ENCODE measurements at places on chromosomes 2 and 18.

DNA sequence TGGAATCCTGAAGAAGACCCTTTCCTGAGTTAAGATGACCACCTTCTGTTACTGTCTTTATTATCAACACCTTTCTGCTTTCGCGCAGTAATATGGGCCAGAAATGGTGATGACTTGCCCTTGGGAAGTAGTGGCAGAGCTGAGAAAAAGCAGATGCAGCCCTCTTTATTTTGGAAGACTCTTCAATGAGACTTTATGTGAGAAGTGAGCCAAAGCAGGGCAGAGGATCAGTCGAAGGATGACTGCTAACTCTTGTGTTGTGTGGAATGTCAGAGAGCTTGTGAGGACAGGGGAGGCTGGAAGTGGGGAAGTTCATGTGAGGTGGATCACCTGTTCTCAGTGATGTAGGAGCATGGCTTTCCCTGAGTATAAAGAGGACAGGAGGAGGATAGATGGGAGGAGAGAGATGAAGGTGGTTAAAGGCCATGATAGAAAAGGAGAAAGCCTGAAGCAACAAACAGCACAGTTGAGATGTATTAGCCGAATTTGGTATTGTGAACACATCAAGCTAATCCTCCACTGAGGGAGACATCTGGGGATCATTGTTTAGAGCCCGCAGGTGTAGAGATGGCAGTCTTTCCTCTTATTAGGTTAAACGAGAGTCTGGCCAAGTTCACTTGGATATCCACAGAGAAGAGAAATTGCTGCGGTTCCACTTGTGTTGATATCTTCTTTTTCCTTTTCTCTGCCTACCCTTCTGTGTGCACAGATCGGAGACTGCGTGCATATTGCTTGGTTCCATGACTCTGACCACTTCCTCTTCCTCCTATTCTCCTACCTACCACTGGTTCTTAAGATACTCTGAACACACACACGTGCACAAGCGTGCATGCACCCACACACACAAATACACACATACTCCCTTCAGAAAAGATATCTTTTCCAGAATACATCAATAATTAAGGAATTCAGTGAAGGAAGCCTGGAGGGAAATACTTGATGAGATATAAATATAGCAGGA is 67.4 kb downstream of the SLC9A2 start:
- no peak for DNase-seq

- DNase-seq: no peak
These were observed 40.9 kb downstream of the GORASP2 start for GRCh38 chr2:170969872-170970496.

GRCh38 chr2:133667085-133667484 is 98.8 kb upstream of the NCKAP5 start:
- DNase-seq: no peak

DNA sequence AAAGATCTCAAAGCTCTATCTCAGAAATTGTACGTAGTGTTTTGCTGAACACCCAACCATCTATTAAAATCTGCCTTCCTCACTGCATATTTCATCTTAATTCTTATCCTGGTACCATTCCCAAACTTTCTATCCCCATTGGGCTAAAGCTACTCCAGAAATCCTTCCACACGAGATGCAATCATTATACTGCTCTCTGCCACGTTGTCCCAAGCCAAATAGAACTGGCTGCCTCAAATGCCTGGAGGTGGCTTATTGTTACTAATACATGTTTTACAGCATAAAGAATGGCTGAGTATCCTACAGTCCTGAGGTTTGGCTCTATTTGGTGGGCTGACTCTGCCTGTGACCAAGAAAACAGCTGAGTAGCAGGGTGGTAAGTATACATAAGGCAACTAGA is 306.0 kb upstream of the ACVR2A start:
- DNase-seq: no peak

DNA sequence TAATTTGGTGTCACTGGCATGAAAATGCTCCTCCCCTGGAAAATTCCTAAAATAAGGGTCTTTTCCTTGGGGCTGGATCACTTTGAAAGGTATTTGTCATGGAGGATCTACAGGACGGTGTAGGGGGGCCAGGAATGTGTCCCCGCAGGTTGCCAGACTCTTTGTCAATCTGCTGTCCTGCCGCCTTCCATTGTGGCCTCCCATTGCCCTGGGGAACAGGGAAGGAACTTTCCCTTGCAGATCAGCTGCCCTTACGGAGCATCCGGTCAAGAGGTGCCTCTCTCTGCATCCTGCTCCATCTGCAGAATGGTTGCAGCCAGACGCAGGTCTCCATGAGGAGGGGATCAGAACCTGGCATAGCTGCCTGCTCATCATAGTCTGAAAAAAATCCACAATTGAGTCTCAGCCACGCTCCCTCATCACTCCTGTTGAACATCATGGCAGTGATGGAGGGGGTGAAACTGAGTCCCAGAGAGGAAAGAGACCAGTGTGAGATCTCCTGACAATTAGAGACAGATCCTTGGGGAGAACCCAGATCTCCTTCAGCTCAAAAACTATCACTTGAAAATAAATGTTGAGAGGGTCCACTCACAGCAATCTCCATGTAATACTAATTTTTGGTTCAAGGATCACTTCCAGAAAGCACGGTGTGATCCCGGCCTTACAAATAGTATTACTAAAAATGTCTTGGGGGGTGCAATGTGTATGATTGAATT is 244.8 kb downstream of the MYCN start:
- no peak for DNase-seq

GRCh38 chr2:176947754-176948153 is 264.8 kb upstream of the HNRNPA3 start:
- no peak for DNase-seq

GRCh38 chr2:81078102-81078501 is 773.5 kb upstream of the LRRTM1 start:
- DNase-seq: no peak

- no peak for DNase-seq
These were observed 518.9 kb downstream of the TDRD15 start for GRCh38 chr2:21642647-21643046.

GRCh38 chr2:191522478-191523120 is 155.3 kb upstream of the NABP1 start:
- no peak for DNase-seq

DNA sequence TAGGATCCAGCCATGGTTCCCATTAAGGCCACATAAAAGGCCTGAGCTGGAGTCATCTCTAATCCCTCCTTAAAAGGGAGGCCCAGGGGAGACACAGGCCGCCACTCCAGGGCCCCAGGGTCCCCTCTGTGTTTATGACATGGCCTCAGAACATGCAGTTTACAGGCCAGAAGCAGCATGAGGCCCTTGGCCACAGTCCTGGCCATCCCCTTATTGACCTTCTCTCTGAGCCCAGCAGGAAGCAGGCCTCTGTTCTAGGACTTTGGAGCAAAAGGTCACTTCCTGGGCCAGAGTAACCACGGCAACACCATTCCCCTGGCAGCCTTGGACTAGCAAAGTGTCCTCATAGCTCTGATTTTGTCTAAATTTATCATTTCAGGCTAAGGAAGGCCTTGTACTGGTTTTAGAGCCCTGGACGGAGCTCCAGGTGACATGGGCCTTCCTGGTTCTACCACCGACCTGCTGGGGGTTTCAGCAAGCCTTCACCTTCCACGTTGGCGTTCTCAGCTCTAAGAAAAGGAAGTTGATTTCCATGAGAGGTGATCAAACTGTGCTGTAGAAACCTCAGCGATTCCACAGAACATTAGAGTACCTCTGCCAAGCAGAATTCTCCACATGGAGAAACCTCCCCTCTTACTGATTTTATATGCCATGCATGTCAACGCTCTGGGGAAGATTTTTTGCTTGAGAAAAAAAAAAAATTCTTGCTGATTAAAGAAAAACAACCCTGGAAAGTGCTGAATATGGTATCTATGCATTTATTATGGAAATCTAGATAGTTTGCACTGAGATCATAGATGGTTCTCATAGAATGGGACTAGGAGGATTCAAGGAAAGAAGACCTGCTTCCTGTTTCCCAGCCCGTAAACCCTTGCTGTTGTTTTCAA is 53.7 kb downstream of the HS1BP3 start:
- DNase-seq: no peak

DNA sequence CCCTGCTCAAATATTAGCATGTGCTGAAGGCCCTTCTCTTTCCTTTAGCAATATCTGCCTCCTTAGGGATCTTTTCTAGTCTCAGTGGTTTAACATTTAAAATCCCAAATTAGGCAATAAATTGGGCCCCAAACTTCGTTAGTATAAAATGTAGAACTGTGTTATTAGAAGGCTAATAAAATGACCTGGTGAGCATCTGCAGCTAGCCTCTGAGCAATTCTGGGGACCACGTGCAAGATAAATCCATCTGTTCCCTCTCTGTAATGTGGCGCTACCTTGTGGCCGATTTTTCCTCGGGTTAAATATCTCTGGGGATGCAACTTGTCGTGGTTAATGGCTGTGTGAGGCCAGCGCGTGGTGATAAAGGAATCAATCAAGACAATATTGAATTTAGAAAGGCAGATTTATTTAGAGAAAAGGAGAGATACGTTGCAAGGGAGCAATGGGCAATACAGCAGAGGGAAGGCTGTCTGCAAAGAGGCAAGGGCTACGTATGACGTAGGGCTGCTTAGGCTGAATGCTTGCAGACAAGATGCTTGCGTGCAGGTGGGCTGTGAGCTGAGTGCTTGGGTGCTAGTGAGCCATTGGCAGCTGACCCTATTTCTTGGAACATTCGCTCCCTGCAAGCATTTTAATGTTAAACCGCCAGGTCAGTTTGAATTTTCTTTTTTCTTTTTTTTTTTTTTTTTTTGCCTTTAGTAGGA is 18.5 kb upstream of the IL36G start:
- DNase-seq: no peak

DNA sequence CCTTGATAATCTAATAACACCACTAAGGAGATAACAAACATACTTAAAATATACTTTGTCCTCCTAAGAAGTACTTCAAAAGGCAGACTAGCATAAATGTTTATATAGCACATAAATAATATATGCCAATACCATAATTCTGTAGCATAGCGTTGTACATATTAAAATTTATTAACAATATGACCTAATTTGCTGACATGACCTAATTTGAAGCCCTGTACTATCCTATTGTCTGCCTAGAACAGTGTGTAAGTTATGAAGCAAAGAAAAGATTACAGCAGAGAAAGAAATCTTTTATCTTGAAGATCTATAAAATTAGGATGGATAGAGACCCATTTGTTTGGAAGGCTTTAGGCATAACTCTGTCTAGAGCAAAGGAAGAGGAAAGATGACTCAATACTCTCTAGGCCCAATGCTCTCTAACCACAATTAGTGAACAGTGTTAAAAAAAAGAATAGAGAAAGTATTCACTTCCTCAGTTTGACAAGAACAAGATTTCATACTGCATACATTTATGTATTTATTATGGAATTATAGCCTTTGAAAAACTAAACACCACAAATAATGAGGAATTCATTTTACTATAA is 231.3 kb downstream of the ZRANB3 start:
- no peak for DNase-seq

- no peak for DNase-seq
These were observed 40.8 kb downstream of the TOGARAM2 start for GRCh38 chr2:29021886-29022285.

DNA sequence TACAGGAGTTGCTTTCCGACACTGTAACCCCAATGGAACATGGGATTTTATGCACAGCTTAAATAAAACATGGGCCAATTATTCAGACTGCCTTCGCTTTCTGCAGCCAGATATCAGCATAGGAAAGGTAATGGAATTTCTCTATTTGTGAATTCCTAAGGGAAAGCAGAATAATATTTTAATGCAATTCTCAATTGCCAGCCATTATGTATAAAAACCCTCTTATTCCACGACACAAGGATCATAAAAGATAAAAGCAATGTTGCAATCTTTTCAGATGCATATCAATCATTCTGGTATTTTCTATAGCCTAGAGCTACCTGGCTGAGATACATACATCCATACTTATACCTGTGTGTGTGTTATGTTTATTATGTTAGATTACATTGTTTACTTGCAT is 31.2 kb downstream of the PTH2R start:
- no peak for DNase-seq

DNA sequence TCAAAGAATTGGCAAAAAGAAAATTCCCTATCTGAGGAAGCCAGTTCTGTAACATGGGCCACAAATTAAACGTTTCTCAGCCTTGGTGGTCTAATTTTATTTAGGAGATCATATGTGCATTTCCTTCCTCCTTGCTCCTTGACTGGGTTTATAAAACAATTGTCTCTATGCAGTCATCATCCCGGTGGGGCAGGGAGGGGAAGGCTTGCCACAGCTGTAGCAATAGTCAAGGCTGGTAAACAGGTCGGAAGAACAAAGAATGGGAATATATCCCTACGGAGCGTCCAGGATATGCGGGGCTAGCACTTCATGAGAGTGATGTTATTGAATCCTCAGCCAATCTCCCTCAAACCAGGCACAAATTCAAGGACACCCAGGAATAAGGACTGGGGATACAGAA is 143.8 kb downstream of the RNF152 start:
- no peak for DNase-seq

DNA sequence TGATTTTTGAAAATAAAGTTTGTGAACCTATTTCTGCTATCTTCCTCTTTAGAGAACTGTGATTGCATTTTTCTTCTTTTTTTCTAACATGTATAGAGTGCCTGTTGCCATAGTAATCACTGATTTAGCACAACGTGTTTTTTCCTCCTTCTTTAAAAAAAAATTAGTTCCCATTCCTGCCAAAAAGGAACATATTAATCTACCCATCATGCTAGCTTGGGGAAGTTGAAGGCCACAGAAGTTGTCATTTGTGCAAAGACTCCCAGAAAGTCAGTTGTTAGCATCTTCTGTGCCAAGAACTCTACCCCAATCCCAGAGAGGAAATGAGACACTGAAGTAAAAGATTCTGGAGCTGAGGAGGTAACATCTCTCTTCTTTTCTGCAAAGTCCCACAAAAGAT is 57.3 kb downstream of the SLC8A1 start:
- no peak for DNase-seq

DNA sequence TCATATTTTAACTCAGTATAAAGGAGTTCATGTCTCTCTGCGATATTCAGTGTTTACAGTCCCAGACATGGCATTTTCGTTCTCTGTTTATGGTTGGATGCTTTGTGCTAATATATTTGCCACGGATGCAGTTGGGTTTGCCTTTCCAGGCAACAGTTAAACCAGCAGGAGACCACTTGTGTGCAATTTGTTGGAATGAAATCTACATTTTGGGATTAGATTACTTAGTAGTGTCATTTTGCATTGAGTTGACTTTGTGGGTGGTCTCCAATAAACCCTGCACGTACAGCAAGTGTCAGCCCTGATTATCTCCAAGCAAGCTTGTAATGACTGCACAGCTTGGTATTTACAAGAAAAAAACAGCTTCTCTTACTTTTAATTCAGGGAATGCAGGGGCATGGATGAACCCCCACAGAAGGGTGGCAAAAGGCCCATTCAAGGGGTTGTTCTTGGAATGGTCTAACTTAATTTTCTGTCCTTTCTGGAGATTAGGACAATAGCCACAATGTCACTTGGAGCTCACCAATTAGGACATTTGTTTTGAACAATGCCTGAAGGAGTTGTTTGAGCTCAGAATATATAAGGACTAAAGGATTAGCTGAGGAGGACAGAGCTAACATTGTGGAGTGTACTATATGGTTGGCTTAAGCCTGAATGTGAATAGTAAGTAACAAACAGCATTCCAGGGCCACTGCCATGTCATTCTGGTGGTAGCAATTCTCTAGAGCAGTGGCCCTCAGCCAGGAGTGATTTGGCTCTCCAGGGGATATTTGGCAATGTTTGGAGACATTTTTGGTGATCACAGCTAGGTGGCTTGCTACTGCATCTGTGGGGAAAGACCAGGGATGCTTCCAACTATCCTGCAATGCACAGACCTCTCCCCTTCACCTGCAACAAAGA is 121.5 kb downstream of the SLC4A3 start:
- DNase-seq: no peak

- DNase-seq: no peak
These were observed 40.1 kb upstream of the TMEM177 start for GRCh38 chr2:119638685-119639554.

Data from T follicular helper cell (primary cell).